ENCODE measurements at places on chromosomes 4 and X. TPM values are rescaled to one million over a fixed set of nuclear protein-coding genes. Genes with fewer than 3 reads are reported as not detected.
A peak's percentile ranks its signal among the peaks of the same experiment; 100 is the strongest.

MAGEC1 gene
- total RNA-seq, result not detected

- DNase-seq, result no peak
These were observed 524.2 kb downstream of the FAT4 start for GRCh38 chr4:125838924-125839323.

DNA sequence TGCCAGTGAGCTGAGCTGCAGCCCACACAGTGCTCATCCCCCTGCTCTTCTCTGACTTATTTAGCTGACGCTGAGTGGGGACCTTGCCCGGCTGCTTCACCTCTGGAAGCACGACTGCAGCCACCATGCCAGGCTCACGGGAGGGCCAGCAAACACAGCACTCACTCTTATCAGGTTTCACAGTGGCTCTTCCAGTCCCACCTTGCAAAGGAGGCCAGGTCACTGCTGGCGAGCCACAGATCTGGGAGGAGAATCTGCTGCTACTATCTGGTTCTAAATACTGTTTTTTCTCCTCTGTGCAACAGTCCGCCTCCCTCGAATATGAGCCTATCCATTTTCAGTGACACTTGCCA lies 6.7 kb upstream of the SPON2 start:
- DNase-seq, result no peak

DNA sequence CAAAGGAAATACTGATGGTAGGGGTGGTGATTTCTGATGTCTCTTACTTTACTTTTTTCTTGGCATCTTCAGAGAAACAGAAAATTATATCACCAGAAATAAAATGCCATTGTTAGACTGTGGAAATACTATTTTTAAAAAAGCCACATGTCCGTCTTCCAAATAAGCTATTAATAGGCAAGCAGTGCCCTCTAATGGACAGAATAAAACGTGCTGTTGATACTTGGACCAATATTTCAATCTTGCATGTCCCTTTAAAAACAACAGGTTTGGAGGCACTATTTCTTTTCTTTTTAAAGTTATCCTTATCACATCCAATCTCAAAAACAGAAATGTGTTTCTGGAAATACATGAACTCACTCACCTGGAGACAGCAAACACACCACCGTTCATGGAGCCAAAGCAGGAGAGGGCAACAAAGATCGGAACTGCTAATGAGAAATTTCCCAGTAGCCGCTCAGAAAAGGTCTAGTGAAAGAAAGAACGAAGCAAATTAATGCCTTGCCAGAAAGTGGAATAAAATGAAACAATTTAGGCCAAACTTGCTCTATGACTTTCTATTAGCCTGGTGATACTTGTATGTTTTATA lies 59.2 kb downstream of the SLC7A11 start:
- peak; percentile 20 for DNase-seq

DNA sequence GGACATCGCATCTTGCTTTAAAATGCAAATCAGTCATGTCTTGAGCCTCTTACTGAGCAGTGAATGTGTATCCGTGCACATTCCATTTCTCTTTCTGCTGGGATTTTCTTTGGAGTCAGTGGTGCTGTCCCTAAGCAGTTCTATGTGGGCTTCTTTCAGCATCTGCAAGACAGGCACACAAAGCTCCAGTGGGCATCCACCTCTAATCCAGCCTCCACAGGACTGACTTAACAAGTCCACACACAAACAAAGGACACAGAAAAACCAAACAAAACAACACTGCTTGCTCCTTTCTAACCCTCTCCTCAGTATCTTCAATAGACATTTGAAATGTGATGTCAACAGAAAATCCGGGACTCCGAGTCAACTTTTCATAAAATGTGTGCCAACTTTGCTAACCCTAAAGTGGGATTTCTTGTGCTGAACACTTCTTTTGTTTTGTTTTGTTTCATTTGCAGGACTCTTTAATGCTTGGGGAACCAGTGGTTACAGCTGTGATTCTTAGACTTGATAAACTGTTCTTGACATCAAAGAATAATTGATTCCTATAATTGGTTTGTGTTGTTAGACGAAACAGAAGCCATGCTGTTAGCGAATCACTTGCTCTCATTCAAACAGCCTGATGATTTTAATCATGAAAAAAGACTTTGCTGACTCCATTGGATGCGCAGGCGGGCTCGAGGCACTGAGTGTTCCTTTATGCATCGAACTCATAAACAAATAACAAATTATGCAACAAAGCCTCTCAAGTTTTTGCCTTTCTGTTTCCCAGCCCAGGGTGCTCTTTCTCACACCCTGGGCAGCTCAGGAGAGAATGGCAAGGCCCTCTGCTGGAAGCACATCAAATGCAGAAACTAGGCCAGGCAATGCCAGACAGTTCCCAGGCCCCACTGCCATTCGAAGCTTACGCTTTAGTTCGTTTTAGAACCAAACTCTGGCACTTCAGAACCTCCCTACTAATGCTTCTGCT lies 20.1 kb downstream of the ETNPPL start:
- DNase-seq, result no peak

GRCh38 chrX:4129626-4130025 lies 416.2 kb upstream of the PRKX start:
- DNase-seq, result no peak

- DNase-seq, result no peak
These were observed 1.5 kb downstream of the FAM200B start for GRCh38 chr4:15683143-15683495.

DNA sequence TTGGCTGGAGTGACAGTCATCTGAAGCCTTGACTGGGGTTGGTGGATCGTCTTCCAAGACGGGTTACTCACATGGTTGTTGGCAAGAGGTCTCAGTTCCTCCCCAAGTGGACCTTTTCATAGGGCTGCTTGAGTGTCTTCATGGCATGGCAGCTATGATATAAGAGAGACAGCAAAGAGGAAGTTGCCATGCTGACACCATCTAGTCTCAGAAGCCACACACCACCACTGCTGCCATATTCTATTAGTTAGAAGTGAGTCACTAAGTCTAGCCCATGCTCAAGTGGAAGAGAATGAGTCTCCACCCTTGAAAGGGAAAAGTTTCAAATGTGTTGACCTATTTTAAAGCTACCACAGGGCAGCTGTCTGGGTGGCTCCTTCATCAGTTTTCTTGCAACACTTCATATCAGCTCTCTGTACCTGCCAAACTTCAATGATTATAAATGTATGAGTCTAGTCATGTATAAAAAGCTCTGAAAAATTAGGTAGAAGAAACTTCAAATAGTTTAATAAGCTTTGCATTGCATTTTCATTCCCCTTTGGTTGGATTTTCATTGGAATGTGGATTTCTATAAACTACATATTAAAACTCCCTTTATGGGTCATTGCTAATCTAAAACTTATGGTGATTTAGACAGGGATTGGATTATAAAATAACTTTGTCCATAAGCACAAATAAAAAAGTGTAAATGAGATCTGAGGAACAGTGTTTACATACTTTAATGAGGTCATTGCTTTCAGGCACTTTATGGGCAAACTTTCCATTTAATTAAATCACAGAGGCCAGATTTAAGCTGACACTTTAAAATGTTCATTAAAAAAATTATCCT lies 68.0 kb upstream of the ATXN3L start:
- DNase-seq, result no peak

DNA sequence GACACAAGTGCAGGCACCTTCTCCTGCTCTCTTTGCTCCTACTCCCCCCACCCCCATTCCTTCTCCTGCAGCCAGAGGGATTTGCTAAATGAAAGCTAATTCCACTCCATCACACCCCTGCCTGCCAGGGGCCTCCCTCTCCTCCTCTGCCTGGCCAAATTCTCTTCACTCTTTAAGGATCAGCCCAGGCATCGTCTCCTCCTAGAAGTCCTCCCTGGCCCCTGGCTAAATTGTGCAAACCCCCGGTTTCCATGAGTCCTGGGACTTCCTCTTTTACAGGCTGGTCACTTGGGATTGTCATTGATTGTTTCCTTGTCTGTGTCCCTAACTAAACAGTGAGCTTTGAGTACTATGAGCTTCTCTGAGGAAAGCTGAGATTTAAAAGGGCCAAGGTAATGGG lies 8.7 kb upstream of the ABLIM2 start:
- DNase-seq, result no peak

- no peak for DNase-seq
These were observed 172.0 kb downstream of the CFAP299 start for GRCh38 chr4:80507507-80507906.

GRCh38 chr4:15805583-15806517 lies 27.7 kb downstream of the CD38 start:
- DNase-seq, result peak; percentile 67

DNA sequence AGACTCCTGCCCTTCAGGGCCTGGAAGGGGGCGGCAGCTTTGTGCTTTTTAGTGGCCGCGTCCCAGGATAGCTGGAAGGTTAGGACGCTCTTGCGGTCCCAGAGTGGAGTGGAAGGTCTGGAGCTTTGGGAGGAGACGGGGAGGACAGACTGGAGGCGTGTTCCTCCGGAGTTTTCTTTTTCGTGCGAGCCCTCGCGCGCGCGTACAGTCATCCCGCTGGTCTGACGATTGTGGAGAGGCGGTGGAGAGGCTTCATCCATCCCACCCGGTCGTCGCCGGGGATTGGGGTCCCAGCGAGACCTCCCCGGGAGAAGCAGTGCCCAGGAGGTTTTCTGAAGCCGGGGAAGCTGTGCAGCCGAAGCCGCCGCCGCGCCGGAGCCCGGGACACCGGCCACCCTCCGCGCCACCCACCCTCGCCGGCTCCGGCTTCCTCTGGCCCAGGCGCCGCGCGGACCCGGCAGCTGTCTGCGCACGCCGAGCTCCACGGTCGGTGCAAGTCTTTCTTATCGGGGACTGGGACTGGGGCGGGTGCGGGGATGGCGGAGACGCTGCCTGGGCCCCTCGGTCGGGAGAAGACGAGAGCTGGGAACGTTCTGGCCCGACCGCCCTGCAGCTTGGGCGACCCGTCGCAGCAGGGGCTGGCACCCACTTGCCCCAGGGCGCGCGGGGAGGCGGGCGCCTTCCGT lies at the start of gene EDNRA:
EDNRA (plus strand) TSS at position 207 of the 686 bp plus-strand sequence. CDS start 4,585 bp downstream, outside the sequence.
- DNase-seq, result no peak

- DNase-seq, result no peak
These were observed 626.7 kb upstream of the FRG1 start for GRCh38 chr4:189313861-189314513.

DNA sequence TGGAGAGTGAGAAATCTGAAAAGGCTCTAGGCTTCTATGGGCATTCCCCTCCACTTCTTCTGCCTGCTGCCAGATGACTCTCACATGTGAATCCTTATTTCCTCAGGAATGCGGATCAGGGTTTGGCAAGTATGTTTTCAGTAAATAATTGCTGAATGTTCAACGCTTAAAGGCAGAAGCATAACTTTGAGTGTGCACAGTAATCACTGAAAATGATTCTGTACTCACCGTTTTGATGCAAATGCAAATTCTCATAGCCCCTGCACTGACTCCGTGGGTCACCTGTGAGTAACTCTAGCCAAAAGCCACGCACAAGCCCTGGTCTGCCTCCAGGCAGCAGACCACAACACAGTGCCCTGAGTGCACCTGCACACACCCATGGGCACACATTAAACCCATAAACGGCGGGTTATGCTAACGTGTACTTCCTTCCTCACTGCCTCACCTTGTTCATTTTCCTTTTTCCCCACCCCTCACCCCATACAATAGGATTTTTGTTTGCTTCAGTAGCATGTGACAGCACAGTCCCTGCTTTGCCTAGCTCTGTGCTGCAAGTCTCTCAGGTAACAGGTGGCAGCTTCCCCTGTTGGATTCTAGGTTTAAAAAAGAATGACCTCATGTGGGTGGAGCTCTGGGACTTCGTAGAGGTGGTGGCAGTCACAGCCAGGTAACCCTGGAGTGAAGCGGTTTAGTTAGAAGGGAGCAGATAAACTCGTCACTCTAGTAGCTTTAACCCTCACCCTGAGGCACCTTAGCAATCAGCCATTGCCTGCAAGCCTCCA lies at the start of gene ARHGEF38:
ARHGEF38 (plus strand) TSS at position 656 of the 782 bp plus-strand sequence. CDS start 146 bp downstream, outside the sequence.
- DNase-seq, result no peak

GRCh38 chr4:169151671-169152070 lies 119.1 kb downstream of the SH3RF1 start:
- DNase-seq, result no peak

- DNase-seq, result no peak
These were observed 3.9 kb upstream of the PDE6B start for GRCh38 chr4:621296-622070.

DNA sequence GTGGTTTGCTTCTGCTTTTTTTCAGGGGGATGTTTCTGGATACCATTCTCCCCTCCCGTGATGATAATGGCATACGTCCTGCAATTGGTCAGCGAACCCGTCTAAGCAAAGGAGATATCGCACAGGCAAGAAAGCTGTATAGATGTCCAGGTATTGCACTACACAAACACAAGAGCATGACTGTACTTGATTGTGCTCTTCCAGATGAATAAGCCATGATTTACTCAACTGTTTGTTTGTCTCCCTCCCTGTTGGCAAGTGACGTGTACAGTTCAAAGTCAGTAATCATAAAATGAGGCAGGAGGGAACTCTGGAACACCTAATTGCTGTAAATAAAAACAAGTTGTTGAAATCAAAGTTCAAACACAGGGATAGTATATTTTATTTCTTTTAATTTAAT lies 141.4 kb downstream of the TLL1 start:
- DNase-seq, result peak; percentile 39

GRCh38 chrX:132732236-132732635 lies 226.2 kb downstream of the HS6ST2 start:
- DNase-seq, result no peak

- DNase-seq, result no peak
These were observed 34.2 kb upstream of the SLIT2 start for GRCh38 chr4:20217521-20217920.

DNA sequence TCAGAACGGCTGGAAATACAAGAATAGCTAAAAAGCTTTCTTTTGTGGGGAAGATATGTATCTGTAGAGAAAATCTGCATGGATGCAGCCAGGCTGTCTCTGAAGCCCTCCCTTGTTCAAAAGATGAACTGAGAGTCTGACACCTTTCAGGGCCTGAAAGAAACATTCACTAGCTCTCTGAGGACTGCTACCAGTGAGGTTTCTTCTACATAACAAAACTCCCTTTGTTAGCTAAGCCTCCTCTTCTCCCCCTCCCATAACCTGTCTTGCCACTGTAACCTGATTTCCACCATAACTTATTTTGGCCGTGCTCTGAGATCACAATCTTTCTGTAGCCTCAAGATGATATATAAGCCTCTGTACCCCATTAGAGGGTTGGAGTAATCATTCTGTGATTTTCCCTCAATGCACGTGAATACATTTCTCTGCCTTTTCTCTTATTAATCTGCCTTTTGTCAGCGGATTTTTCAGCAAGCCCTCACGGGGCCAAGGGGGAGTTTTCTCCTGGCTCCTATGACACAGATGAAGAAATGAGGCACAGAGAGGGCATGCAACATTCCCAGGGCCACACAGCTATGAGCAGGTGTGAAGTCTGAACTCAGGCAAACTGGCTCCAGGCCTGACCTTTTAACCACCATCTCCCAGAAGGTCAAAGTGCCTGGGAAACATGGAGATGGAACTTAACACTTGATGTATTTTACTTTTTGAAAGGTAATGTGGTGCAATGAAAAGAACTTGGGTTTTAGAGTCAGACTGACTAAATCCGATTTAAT lies 161.6 kb upstream of the PRDX4 start:
- DNase-seq, result no peak

Measured in NCI-H460 (cell line).